ENCODE measurements at places on chromosomes 4 and X.

DNA sequence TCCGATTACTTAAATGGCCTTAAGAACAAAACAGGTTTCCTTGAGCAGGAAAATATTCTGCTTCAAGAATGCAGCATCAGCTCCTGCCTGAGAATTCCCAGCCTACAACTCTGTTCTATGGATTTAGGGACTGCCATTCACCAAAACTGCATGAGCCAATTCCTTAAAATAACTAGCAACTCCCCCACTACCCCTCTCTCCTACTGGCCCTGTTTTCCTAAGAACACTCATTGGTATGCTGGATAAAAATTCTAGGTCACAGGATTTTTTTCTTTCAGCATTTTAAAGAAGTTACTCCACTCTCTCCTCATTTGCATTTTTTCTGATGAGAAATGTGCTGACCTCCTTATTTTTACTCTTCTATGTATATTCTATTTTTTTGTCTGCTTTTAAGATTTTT, 347.1 kb downstream of the IDS start:
- DNase-seq, result no peak

GRCh38 chr4:151661873-151662272, 98.9 kb downstream of the GATB start:
- DNase-seq, result no peak

GRCh38 chr4:185786422-185786821, 25.6 kb downstream of the SORBS2 start:
- no peak for DNase-seq

DNA sequence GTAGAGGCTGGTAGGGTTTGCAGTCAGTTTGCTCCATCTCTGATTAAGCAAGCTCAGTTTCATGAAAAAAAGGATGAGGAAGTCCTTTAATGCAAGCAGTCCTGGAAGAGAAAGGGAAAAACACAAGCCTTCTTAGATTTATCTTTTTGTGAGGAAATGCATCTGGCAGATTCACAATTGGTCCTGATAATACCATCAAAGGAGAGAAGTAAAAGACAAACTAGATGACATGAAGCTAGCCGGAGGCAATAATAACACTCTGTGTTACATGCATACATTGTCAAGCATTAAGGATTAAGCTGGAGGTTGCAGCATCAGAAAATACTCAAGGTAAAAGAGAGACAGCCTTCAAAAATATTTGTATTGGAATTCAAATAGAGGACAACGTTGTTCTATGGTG, 356.0 kb upstream of the TEX13C start:
- DNase-seq, result no peak

DNA sequence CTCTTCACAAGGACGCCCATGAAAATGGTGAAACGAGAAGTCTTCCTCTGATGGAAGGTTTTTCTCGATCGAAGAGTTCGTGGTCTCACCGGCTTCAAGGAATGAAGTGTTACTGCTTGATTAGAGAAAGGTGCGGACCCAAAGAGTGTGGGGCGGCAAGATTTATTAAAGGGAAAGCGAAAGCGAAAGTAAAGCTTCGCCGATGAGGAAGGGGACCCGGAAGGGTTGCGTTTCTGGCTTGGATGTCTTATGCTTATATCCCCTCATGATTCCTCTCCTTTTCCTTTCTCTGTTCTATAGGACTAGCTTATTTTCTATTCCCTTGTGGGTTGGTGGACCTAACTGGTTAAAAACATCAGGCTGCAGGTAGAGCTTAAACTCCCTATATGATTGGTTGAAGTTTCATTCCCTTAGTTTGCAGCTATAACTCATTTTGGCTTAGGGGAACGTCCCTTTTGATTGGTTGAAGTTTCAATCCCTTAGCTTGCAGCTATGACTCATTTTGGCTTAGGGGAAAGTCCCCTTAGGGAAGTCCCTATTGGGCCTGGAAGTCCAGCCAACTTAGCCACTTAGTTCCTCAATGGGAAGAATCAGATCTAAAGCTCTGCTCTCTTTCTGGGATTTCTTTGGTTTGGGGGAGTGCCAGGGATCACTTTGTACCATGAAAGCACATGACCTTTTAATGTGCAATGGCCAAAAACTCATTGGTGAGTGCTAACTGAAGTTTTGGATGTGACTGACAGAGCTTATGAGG, 1025.0 kb upstream of the PCDH10 start:
- no peak for DNase-seq

DNA sequence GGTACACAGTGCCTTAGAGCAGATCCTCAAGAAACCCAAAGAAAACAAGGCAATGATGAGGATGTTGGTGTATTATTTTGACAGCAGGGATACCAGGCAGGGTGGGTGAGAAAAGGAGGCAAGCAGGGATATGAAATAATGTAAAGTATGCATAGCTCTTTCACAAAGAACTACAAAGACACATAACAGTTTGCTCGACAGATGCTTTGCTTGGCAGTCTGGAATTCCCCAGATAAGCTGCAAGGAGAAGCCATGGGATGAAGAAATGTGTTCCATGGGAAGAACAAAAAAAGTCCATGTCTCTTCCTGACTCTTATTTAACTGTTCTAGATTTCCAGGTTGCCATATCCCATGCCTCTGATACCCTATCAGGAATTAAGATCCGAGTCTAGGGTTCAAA, 75.4 kb downstream of the FAM13A start:
- DNase-seq, result no peak

- DNase-seq, result no peak
Observed at GRCh38 chr4:7547368-7548040, 112.8 kb upstream of the PSAPL1 start.

DNA sequence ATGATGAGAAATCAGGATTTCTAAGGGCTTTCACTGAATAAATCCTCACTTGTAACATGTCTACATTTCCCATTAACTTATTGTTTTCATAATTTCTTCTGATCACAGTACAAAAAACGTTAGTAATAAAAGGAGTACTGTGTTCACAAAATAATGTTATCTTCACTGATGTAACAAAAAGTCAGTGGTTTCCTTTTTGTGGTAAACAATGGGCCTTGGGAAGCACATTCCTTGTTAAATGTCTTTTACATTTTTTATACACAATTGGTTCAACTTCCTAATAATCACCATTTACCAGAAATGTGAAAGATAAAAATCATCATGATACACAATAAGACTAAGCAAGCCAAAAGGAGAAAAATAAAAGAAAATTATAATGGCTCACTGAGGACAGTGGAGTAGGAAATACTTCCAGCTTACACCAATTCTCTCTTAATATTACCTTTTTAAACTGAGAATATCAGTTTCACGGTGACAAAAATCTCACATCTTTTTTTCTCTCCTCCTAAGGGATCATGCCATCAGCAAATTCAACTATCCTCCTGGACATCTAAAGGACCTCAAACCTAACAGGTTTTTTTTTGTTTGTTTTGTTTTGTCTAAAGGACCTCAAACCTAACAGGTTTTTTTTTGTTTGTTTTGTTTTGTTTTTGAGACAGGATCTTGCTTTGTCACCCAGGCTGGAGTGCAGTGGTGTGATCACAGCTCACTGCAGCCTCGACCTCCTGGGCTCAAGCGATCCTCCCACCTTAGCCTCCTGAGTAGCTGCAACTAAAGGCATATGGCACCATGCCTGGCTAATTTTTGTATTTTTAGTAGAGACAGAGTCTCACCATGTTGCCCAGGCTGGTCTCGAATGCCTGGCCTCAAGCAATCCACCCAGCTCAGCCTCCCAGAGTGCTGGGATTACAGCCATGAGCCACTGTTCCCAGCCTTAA, 57.3 kb downstream of the FRYL start:
- DNase-seq, result no peak

DNA sequence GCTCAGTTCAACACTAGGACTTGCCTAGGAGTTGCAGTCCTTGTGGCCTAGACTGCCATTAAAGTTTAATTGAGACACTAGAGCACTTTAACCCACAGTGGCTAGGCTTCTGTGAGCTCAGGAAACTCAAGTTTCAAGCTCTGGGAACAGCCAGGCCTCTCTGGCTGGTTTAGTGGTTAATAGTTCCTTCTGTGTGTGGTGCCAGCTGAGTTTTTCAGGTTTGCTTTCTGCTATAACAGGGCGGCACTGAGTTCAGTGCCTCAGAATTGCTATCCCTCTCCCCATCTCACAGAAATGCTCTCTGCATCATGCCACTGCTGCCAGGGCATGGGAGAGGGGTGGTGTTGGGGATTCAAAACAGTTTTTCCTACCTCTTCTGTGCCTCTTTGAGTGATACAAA, 15.9 kb downstream of the MMAA start:
- DNase-seq, result no peak

GRCh38 chrX:57241967-57242366, 44.5 kb upstream of the FAAH2 start:
- no peak for DNase-seq

GRCh38 chrX:11665168-11666111, at the start of gene ARHGAP6:
Gene ARHGAP6, minus strand, starts transcription at chrX:11665920. Its CDS starts 1,092 bp downstream, at chrX:11664828.
- no peak for DNase-seq

Data from SW480 (cell line).